CD4-positive, alpha-beta memory T cell (primary cell): ENCODE measurements at places on chromosomes 5 and 9. TPM values are rescaled to one million over a fixed set of nuclear protein-coding genes. Genes with fewer than 3 reads are reported as not detected.

DNA sequence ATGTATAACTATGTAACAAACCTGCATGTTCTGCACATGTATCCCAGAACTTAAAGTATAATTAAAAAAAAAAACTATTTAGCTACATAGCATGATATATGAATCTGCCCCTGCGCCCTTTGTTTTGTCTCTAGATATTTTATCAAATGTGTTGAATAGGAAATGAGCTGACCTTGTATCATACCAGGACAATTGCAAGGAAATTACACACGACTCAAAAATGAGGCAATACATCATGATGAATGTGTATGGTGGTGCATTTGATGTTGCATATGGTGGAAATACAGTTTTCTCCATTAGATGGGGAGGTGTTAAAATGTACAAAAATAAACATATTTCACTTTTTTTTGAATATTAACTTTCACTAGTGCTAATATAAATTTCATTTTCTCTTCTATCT is 28.6 kb upstream of the CEP78 start:
- DNase-seq, result no peak

DNA sequence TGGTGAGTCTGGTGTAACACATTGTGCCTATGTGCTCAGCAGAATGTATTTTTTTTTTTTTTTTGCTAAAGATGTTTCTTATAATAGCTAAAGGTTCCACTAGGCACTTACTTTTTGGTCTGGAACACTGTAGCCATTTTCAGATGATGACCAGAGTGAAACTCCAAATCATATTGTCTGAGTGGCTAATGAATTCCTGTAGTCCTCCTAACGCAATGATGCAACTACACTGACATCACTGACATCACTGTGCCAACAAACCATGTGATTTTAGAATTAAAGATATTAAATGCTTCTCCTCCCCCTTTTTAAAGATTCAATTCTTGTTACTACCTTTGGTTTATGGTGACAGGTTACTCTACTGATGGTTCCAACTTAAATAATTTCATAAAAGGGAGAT is 28.8 kb downstream of the JAKMIP2 start:
- DNase-seq, result no peak

- no peak for DNase-seq
Observed at GRCh38 chr9:135136481-135136880, 49.0 kb downstream of the OLFM1 start.

DNA sequence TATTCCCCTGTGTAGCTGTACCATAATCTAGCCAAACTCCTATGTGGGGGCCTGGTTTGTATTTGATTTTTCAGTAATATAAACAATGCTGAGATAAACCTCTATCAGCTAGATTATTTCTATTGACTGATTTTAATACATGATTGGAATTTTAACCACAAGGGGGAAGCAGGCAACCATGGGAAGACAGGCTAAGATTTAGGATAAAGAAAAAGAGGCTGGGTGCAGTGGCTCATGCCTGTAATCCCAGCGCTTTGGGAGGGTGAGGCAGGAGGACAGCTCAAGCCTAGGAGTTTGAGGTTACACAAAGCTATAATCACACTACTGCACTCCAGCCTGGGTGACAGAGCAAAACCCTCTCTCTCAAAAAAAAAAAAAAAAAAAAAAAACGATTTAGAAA is 18.1 kb upstream of the GPX3 start:
- DNase-seq, result no peak

Gene LTC4S
- 9.4 TPM for polyA plus RNA-seq
